ENCODE measurements at places on chromosomes 2 and 18. TPM values are rescaled to one million over a fixed set of nuclear protein-coding genes. Genes with fewer than 3 reads are reported as not detected.
A peak's percentile ranks its signal among the peaks of the same experiment; 100 is the strongest.

DNA sequence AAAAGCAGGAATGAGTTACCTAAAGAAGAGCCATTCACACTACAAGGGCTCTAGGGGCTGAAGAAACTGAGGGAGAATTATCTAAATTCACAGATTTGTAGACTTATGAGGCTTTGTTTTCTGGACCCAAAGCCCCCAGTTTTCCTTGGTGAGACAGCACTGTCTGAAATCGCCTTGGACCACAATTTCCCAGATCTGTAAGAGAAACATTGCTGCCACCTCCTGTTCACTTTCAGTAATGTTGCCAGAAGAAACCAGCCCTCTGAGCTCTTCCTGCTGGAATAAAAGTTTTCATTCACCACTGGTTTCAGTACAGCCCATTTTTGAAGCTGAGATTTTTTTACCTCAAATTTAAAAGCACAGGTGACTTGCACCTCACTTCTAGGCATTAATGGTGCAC, 169.2 kb downstream of the CDH20 start:
- H3K4me1 ChIP-seq, result no peaks in the 10 kb centered on the region
- no peaks in the 10 kb centered on the region for H3K36me3 ChIP-seq
- no peak overlapping the region for H3K27ac ChIP-seq
- H3K27me3 ChIP-seq, result no peaks in the 10 kb centered on the region
- no peak for DNase-seq

- H3K27ac ChIP-seq, result no peak overlapping the region
- peaks cover 4% of the 10 kb centered on the region for H3K4me1 ChIP-seq
- no peaks in the 10 kb centered on the region for H3K36me3 ChIP-seq
- no peak overlapping the region for H3K4me3 ChIP-seq
Measured at GRCh38 chr2:65666156-65666725, 233.8 kb upstream of the SPRED2 start.

GRCh38 chr2:200039724-200040650, 84.6 kb downstream of the MAIP1 start:
- H3K27ac ChIP-seq, result no peak overlapping the region
- DNase-seq, result no peak
- H3K36me3 ChIP-seq, result no peaks in the 10 kb centered on the region
- H3K4me3 ChIP-seq, result no peak overlapping the region
- peaks cover 4% of the 10 kb centered on the region for H3K4me1 ChIP-seq

Gene CRYGD
- total RNA-seq, result not detected

GRCh38 chr2:170812710-170813600, 3.7 kb upstream of the GAD1 start:
- H3K36me3 ChIP-seq, result no peaks in the 10 kb centered on the region
- no peak overlapping the region for H3K4me3 ChIP-seq
- no peak overlapping the region for H3K27ac ChIP-seq
- no peak for DNase-seq
- peaks cover 34% of the 10 kb centered on the region for H3K4me1 ChIP-seq

Gene LYG2
- total RNA-seq, result 2.9 TPM

DNA sequence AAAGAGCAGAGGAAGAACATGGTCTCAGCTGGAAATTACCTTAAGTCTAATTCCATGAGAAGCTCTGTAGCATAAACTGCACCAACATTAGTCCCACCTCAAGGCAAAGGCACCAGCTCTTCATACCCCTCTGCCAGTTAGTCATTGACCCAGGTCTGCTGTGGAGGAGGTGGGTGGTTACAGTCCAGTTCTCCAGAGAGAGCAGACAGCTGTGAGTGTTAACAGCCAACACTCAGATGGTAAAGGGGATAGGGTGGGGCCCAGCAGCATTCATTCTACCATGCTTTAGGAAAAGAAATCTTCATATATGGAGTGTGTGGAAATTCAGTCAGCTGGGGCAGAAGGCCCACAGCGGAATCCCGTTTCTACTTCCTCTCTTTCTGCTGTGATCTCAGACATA, 159.7 kb upstream of the FBXO11 start:
- no peak for DNase-seq
- no peak overlapping the region for H3K4me3 ChIP-seq
- no peak overlapping the region for H3K27ac ChIP-seq
- H3K4me1 ChIP-seq, result no peaks in the 10 kb centered on the region

GRCh38 chr2:146820672-146821071, 1024.2 kb upstream of the ACVR2A start:
- H3K27ac ChIP-seq, result no peak overlapping the region
- H3K36me3 ChIP-seq, result no peaks in the 10 kb centered on the region
- DNase-seq, result no peak
- peaks cover 8% of the 10 kb centered on the region for H3K4me1 ChIP-seq

DNA sequence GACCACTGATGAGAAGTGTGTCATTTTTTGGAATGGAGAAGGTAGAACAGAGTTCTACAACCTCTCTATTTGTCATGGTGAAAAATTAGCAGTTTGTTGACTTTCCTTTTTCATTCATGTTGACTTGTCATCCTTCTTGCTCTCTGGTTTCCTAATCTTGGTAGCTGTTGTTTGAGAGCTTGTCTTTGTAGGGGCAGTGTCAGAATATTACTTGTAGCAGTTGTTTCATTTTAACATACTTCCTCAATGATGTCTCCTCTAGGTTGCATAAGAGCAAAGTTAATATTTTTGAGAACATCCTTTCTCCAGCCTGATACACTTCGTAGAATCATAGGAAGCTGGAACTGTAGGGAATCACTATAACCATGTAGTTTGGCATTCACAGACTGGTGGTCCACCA, 368.2 kb upstream of the FANCL start:
- H3K36me3 ChIP-seq, result no peaks in the 10 kb centered on the region
- no peak for DNase-seq
- H3K27ac ChIP-seq, result no peak overlapping the region
- no peaks in the 10 kb centered on the region for H3K27me3 ChIP-seq
- H3K4me1 ChIP-seq, result no peaks in the 10 kb centered on the region
- no peak overlapping the region for H3K4me3 ChIP-seq

Gene EML6
- total RNA-seq, result 2.3 TPM

DNA sequence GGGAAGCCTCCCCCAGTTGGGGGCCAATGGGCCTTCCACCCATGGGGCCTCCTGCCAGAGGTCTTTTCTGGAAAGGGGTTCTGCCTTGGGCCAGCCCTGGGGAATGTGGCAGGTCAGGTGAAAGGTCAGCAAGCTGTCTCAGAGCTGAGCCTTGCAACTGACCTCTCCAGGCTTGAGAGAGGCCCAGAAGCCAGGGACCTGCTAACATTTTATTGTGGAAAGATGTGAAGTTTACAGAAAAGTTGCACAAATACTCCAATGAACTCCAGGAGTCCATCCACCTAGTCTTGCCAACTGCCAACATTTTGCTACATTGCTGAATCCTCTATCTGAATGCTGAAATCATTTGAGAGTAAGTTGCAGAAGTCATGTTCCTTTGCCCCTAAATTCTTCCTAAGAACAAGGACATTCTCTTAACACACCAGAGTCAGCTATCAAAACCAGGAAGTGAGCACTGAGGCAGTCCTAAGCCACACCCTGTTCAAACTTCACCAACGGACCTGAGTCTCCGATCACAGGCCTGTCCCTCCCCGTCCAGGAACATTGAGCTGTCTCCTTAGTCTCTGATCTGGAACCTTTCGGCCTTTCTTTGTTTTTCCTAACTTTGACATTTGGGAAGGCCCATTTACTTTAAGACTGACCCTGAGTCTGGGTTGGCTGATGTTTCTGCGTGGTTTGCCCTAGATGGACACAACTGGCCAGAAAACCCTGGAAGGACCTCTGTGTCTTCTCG, 4.0 kb downstream of the SNORC start:
- peaks cover 25% of the 10 kb centered on the region for H3K4me1 ChIP-seq
- H3K27ac ChIP-seq, result no peak overlapping the region
- peaks cover 20% of the 10 kb centered on the region for H3K27me3 ChIP-seq
- no peaks in the 10 kb centered on the region for H3K36me3 ChIP-seq
- H3K4me3 ChIP-seq, result no peak overlapping the region

DNA sequence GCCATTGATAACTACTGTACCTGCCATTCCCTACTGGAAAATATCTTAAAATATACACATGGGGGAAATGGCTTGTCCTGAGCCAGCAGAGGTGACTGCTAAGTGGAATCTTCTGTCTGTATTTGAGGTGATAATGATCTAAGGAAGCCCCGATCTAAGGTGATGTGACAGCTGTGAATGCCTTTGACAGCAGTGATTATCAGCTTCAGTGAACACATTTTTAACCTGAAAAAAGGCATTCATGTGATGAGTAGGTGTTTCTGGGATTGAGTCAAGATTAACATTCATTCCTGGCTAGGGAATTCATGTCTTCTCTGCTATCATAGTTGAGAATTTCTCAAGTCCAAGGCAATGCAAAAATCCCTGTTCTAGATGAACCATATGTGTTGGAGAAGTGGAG, 9.1 kb upstream of the MAPRE2 start:
- H3K27ac ChIP-seq, result no peak overlapping the region
- no peak for DNase-seq
- H3K36me3 ChIP-seq, result no peaks in the 10 kb centered on the region
- peaks cover 13% of the 10 kb centered on the region for H3K4me1 ChIP-seq
- no peak overlapping the region for H3K4me3 ChIP-seq
- no peaks in the 10 kb centered on the region for H3K27me3 ChIP-seq

Gene ZBTB7C
- total RNA-seq, result 26.0 TPM

- H3K4me1 ChIP-seq, result no peaks in the 10 kb centered on the region
- no peak overlapping the region for H3K27ac ChIP-seq
- no peak overlapping the region for H3K4me3 ChIP-seq
- no peaks in the 10 kb centered on the region for H3K36me3 ChIP-seq
- no peak for DNase-seq
- no peaks in the 10 kb centered on the region for H3K27me3 ChIP-seq
Measured at GRCh38 chr2:127562936-127563335, 27.5 kb downstream of the MYO7B start.

Gene DUSP2
- total RNA-seq, result 58.1 TPM

GRCh38 chr2:46241344-46241743, 55.9 kb upstream of the EPAS1 start:
- no peaks in the 10 kb centered on the region for H3K27me3 ChIP-seq
- H3K4me3 ChIP-seq, result no peak overlapping the region
- DNase-seq, result no peak

GRCh38 chr2:186201371-186201770, 284.7 kb upstream of the ZC3H15 start:
- H3K27me3 ChIP-seq, result no peaks in the 10 kb centered on the region
- no peaks in the 10 kb centered on the region for H3K4me1 ChIP-seq
- H3K4me3 ChIP-seq, result no peak overlapping the region
- no peaks in the 10 kb centered on the region for H3K36me3 ChIP-seq
- no peak overlapping the region for H3K27ac ChIP-seq

Gene KYNU
- total RNA-seq, result 3.9 TPM

DNA sequence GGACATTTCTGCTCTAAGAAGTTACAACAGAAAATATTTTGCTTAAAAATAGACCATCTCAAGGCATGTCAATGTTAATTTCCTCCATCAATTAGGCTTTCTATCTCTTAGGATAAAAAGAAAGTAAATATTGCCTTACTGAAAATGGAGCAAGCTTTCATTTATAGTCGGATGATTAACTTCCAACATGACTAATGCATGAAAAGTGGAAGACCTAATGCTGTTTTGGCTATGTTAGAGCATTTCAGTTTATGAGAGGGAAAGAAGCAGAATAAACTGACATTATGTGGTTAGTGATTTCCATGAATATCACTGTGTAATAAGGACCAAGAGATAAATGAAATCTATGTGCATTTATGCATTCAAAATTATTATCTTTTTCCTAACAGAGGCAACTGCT, 475.2 kb upstream of the UBE2E3 start:
- H3K36me3 ChIP-seq, result no peaks in the 10 kb centered on the region
- H3K4me3 ChIP-seq, result no peak overlapping the region
- H3K27ac ChIP-seq, result no peak overlapping the region
- no peaks in the 10 kb centered on the region for H3K4me1 ChIP-seq
- DNase-seq, result no peak

DNA sequence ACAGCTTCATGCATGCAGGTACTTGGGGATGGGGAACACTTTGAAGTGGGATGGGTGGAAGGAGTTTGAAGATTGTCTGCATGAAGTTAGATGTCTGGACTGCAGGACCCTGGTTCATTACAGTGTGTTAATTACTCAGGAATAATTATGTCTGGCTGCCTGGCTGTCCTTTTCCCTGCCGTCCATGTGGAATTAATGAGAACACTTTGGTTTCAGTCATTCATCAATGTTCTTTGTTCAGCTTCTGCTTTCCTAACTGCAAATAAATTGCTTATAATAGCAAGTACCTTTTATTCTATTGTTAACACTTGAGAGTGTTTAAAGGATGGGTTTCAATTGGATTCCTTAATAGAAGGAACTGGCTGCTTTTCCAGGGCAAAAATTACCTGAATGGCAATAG, 35.8 kb downstream of the MTCL1 start:
- no peaks in the 10 kb centered on the region for H3K36me3 ChIP-seq
- H3K27me3 ChIP-seq, result no peaks in the 10 kb centered on the region
- H3K4me1 ChIP-seq, result peaks cover 1% of the 10 kb centered on the region

DNA sequence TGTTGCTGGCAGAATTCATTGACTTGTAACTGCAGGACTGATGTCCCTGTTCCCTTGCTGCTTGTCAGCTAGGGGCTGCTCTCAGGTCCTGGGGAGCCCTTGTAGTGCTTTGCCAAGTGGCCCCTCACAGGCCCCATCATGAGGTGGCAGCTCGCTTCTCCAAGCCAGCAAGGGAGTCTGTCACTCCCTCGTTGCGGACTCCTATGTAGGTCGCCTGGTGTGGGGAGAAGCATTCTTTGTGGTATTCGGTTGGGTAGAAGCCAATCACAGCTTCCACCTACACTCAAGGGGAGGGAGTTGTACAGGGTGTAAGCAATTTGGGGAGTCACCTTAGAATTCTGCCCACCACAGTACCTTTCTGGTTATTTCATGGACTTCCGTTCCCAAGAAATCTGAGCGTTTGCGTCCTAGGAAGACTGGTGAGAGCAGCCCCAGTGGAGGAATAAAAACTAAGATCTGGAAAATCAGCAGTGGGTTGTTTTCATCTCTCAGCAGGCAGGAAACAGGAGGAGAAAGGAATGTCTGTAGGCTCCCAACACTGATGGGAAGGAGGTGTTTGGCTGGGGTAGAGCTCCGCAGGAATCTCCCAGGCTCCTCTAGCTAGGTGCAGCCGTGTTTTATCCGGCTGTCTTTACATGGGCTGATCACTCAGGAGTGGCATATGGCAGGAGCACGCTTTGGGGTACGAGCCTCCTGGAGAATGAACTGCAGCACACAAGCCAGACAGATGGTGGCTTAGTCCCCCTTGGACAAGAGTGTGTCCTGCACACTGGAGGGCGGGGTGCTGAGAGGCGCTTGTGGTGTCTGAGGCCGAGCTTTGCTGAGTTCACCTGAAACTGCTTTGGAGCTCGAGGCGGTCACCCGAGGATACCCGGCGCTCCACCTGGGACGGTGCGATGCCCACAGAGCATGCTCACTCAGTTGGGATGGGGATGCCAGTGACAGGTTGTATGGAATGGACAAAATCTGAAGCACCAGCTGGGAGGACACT, 58.3 kb downstream of the LDLRAD4 start:
- H3K27ac ChIP-seq, result peak overlapping the region; percentile 8
- no peak overlapping the region for H3K4me3 ChIP-seq
- no peak for DNase-seq
- H3K27me3 ChIP-seq, result no peaks in the 10 kb centered on the region
- H3K36me3 ChIP-seq, result no peaks in the 10 kb centered on the region
- H3K4me1 ChIP-seq, result peaks cover 2% of the 10 kb centered on the region

- no peaks in the 10 kb centered on the region for H3K36me3 ChIP-seq
- H3K27ac ChIP-seq, result no peak overlapping the region
- no peak overlapping the region for H3K4me3 ChIP-seq
- no peaks in the 10 kb centered on the region for H3K27me3 ChIP-seq
- no peak for DNase-seq
Measured at GRCh38 chr18:66510357-66511045, 93.4 kb downstream of the CDH19 start.

Gene CRYGC
- not detected for total RNA-seq

- H3K4me3 ChIP-seq, result no peak overlapping the region
- no peak overlapping the region for H3K27ac ChIP-seq
- no peaks in the 10 kb centered on the region for H3K27me3 ChIP-seq
- no peak for DNase-seq
- peaks cover 4% of the 10 kb centered on the region for H3K4me1 ChIP-seq
Measured at GRCh38 chr2:39640107-39640506, 25.6 kb upstream of the TMEM178A start.

GRCh38 chr2:111941531-111941930, 43.1 kb downstream of the MERTK start:
- no peak overlapping the region for H3K27ac ChIP-seq
- H3K4me1 ChIP-seq, result peaks cover 17% of the 10 kb centered on the region
- no peaks in the 10 kb centered on the region for H3K36me3 ChIP-seq

Data from suprapubic skin (tissue), 4 donors.